Activated CD4-positive, alpha-beta T cell treated with anti-CD3 and anti-CD28 coated beads, Interleukin-2, amount 50 U/mL, for 48 hours (primary cell): ENCODE measurements at places on chromosomes 3 and 15.
A peak's percentile ranks its signal among the peaks of the same experiment; 100 is the strongest.

DNA sequence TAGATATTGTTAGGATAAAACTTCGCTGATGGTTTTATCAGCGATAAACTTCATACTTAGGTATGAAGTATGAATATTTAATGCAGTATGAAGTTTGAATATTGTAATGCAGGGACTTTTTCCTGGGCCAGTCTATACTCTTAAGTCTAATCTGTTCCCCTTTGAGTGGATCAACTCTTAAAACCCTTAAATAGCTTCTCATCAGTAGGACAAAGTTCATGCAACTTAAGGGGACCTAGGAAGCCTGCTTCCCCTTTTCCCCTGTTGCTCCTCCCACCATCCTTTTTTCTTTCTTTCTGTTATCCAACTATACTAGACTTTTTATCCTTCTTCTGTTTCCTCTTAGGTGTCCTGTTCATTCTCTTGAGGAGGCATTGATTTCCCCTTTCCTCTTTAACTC lies 78.7 kb downstream of the MITF start:
- DNase-seq: no peak

- no peak for DNase-seq
Measured at GRCh38 chr3:86711634-86712033, 279.3 kb downstream of the VGLL3 start.

DNA sequence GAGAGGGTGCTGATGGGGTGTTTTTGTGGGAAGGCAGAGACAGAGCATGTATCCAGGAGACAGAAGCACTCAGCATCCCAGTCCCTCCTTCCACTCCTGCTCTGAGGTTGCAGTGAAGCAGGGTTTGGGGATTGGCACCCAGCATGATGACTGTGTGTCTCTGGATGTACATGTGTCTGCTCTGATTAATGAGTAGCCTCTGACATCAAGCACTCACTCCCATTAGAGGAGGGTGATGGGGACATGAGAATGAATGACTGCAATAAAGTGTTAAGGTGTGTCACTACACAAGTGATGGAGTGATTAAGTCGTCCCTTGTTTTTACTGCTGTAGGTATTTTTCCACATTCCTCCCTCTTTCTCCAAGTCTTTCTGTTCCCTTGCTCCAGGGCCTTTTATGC lies 9.6 kb upstream of the MYZAP start:
- DNase-seq: no peak

DNA sequence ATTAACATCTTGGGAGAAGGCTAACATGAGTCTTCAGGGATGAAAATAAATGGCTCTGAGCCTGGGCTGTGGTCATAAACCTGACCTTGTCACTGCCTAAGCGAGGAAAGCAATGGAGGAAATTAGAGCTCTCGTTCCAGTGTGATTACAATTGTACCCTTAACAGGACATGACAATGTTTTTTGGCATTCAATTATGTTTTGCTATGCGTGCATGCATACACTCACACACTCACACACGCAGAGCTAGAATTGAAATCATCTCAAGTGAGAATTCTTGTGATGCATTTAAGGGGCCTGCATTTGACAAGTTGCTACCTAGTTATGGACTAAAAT lies 24.1 kb downstream of the ZNF80 start:
- no peak for DNase-seq

GRCh38 chr15:89370978-89371227 lies 36.3 kb upstream of the POLG start:
- DNase-seq: no peak

- no peak for DNase-seq
Measured at GRCh38 chr3:112092496-112093179, 6.4 kb downstream of the C3orf52 start.

- no peak for DNase-seq
Measured at GRCh38 chr15:44125879-44126278, 69.2 kb downstream of the FRMD5 start.

DNA sequence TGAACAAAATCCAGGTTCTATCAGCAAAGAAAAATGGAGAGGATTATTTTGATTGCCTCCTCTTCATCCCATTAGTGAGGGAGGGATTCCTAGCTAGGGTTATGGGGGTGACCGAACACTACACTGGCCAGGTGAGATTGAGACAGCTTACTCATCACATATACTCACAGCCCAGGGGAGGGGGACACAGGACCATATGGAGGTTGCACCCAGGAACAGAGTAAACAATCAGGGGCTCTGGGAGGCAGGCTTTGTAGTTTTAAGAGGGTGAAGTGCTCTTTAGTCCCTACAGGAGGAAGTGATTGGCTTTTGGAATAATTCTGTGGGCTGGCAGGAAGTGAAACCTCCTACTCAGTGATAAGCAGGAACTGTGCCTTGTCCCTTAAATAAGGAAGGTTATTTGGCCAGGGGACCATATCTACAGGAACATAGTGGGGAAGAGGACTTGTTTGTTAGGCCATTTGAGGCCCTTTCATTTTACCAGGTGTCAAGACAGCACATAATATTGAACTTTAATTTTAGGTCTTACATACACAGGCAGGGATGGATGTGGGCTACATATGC lies 17.5 kb upstream of the KCTD6 start:
- DNase-seq: no peak

GRCh38 chr3:38552364-38552763 lies 56.2 kb downstream of the EXOG start:
- no peak for DNase-seq

- DNase-seq: no peak
Measured at GRCh38 chr3:17972030-17972429, 229.6 kb upstream of the TBC1D5 start.

DNA sequence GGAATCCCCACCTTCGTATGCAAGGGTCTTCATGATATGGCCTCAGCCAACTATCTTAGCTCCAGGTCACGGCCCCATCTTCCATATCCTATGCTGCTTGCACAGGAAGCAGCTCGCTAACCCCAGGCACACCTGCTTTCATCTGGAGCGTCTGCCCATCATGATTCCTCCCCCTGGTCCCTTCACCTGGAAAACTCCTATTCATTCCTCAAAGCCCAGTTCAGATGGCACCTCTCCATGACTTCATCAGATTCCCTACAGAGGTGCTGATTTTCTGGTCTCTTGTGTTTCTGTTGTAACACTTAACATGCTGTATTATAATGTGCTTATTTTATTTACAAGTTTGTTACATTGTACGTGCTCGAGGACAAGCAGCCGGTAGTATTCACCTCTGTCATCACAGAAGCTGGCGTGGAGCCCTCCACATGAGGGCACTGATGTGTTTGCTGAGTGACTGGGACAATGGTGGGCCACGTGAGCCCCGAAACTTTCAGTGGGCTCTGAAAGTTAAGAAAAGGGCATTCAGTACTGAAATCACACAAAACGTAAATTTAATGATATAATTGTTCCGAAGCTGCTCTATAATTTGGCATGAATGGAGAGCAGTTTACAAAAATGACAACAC lies 16.2 kb downstream of the MUC20 start:
- no peak for DNase-seq

DNA sequence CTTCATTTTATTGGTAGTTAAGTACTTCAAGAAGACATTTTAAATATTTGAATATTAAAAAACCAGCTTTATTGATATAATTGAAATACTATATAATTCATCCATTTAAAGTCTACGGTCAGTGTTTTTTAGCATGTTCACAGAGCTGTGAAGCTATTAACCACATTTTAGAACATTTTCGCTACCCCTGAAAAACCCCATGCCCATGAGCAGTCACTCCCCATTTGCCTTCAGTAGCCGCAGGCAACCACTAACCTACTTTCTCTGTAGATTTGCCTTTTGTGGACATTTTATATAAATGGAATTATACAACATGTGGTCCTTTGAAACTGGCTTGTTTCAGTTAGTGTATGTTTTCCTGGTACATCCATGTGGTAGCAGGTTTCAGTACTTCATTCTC lies 55.7 kb downstream of the GPR171 start:
- no peak for DNase-seq

DNA sequence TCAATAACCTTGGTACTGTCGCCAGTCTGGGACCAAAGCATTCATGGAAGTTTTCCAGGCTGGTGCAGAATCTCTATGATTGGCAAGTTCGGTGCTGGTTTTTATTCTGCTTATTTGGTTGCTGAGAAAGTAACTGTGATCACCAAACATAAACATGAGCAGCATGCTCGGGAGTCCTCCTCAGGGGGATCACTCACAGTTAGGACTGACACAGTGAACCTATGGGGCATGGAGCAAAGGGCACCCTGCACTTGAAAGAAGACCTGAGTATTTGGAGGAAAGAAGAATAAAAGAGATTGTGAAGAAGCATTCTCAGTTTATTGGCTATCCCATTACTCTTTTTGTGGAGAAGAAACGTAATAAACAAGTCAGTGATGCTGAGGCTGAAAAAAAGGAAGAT lies 19.1 kb upstream of the EIF2B5 start:
- DNase-seq: no peak

- peak; percentile 27 for DNase-seq
Measured at GRCh38 chr3:189340680-189341460, 169.1 kb downstream of the TPRG1 start.

GRCh38 chr15:70245932-70246622 lies 148.4 kb upstream of the TLE3 start:
- no peak for DNase-seq

GRCh38 chr3:71045212-71045916 lies 538.2 kb downstream of the FOXP1 start:
- no peak for DNase-seq

- no peak for DNase-seq
Measured at GRCh38 chr15:74775894-74776293, 6.0 kb upstream of the CSK start.
